ENCODE measurements at places on chromosomes 1 and 21.

DNA sequence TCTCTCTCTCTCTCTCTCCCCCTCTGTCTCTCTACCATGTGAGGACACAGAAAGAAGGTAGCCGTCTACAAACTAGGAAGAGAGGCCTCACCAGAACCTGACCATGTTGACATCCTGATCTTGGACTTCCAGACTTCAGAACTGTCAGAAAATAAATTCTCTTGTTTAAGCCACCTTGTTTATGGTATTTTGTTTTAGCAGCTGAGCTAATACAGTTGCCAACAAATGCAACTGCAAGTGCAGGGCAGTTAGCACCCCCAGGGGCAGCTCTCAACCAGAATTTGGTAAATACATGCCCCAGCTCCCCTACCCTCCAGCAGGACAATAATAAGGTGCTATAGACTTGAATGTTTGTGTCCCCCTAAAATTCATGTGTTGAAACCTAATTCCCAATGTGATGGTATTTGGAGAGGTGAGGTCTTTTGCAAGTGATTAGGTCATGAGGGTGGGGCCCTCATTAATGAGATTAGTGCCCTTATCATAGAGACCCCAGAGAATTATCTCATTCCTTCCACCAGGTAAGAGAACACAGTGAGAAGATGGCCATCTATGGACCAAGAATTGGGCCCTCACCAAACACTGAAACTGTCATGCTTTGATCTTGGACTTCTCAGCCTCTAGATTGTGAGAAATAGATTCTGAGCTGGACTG is 6.7 kb upstream of the SLC45A1 start:
- DNase-seq = no peak

- no peak for DNase-seq
Measured at GRCh38 chr1:11720525-11720924, 15.4 kb upstream of the AGTRAP start.

- no peak for DNase-seq
Measured at GRCh38 chr1:160376525-160377131, 9.8 kb downstream of the NHLH1 start.

GRCh38 chr21:42637267-42638041 is 16.0 kb upstream of the PDE9A start:
- DNase-seq = no peak

- DNase-seq = no peak
Measured at GRCh38 chr1:10108948-10109708, 76.4 kb downstream of the UBE4B start.

DNA sequence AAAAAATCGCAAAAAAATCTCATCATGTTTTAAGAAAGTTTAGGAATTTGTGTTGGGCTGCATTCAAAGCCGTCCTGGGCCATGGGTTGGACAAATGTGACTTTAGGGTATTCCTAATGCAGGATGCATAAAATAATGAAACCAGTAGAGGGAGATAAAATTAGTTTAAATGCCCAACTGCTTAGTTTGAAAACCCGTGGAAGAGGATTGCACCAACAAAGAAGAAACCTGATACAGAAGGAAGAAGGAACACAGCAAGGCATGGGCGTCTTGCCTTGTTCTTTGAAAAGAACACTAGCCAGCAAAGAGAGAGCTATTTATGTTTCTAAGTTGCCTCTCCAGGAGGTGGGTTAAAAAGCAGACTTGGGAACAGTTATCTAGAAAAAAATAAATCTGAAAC is 37.9 kb downstream of the WDR3 start:
- no peak for DNase-seq

DNA sequence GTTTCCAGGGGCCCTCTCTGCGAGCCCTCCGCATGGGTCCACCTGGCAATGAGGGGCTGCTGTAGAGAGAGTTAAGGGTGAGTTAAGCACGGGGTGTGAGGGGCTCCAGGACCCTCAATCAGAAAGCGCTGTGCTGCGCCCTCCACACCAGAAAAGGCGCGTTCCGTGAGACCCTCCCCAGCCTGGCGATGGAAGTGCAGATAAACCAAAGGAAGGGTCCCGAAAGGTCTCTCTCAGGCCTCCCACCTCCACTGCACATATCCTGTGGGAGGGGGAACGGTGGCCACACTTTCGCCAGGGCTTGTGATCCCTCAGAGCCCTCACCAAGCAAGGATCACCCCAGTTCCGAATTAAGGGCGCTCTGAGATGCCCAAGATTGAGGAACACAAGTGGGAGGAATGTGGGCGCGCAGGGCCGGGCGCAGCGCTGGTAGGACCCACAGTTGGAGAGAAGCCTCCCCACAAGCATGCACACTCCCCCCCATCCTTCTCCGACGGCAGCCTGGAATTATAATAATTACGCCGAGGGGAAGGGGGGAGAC is 1.1 kb downstream of the WNT3A start:
- no peak for DNase-seq

DNA sequence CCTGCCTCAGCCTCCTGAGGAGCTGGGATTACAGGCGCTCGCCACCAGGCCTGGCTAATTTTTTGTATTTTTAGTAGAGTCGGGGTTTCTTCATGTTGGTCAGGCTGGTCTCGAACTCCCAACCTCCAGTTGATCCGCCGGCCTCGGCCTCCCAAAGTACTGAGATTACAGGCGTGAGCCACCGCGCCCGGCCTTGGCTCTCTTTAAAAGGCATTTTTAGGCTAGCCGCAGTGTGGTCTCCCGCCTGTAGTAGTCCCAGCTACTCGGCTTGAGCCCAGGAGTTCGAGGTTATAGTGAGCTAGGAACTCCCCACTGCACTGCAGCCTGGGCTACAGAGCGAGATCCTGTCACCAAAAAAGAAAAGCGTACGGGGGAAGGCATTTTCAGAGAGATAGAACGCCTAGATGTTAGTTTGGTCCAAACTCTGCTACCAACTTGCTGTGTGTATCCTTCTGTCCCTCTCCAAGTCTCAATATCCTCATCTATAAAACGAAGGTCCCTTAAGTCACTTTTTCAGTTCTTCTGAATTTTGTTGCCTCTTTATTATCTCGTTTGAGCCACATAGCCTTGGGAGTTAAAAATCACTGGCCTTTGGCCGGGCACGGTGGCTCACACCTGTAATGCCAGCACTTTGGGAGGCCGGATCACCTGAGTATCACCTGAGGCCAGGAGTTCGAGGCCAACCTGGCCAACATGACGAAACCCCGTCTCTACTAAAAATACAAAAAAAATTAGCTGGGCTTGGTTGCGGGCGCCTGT is 734 bp downstream of the MED18 start:
- no peak for DNase-seq

DNA sequence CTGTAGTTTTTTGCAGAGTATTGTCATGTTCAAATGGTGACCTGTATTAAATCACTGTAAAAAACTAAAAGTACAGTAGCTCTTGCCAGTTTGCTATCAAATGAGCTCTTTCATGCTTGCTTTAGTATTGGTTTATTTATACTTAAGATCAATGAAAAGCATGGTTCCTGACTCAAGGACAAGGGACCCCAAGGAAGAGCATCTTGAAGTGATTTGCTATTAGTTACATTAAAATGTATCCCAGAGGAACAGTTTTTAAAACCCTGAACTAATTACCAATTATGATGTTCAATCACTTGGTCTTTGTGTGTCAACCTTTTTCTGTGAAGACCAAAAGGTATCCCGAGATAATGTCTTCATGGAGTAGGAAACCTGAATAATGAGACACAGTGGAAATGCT is at the start of gene OR13G1:
Gene OR13G1, minus strand, starts transcription at position 101 of the 400 bp plus-strand sequence. CDS start 6,698 bp downstream, outside the sequence.
- no peak for DNase-seq
